ENCODE measurements at places on chromosomes 2 and 18.

- ATAC-seq, result no peak
Measured at GRCh38 chr2:7265286-7265685, 348.1 kb downstream of the RNF144A start.

DNA sequence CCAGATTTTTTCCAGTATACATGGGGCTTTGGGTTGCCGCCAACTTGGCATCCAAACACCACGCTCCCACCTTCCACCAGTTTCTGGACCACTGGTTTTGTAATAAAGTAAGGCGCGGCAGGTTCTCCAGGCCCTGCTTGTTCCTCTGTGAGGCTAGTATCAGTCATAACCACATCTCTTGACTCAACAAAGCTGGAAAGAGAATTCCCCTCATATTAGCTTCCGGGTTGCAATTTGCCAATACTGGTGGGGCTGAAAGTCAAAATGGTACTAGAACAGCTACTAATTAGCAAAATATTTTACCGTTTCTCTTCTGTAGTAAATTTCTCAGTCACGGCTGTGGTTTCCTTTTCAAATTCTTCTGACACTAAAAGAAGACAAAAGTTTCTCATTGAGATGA lies 25.0 kb downstream of the TTN start:
- no peak for ATAC-seq

DNA sequence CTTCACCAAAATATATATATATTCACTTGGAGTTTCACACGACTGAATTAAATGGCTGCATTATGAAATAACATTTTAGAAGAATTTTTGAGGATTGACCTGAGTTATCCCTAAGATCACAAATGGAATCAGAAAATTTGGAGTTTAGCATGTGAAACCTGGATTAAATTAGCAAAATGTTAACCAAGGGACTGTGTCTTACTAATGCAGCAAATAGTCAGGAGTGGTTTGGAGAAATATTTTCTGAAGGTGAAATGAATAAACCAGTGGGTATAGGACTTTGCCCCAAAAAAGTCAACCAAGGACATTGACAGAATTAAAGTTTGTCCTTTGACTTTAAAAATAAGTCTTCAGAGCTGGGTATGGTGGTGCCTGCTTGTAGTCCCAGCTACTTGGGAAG lies 111.2 kb downstream of the PRPF40A start:
- no peak for ATAC-seq

DNA sequence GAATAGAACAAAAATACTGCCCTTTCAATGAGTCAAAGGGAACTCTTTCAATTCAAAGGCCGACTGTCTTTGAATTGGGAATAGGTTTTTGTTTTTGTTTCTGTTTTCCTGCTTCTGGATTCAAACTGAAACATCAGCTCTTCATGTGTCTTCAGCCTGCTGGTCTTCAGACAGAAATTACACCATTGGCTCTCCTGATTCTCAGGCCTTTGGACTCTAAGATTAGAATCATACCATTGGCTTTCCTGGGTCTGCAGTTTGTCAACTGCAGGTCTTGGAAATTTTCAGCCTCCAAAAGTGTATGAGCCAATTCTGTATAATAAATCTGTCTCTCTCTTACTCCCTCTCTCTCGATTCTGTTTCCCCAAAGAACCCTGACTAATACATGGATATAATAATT lies 31.1 kb downstream of the CTLA4 start:
- no peak for ATAC-seq

DNA sequence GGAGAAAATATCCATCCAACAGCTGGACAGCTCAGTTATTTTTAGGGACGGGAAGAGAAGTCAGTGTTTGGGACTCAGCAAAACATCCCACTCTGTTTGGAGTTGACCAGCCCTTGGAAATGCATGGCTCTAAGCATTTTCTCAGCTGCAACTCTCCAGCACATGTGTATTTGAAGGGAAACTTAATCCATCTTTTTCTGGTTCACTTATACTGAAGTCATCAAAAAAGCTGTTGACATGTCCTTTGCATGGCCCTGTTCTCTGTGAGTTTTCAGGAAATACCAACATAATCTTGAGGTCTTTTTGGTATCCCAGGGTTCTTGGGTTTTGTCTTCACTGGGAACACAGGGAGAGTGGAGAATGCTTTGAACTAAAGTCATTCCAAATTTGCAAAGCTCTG lies 91.9 kb upstream of the CELF4 start:
- ATAC-seq, result no peak

DNA sequence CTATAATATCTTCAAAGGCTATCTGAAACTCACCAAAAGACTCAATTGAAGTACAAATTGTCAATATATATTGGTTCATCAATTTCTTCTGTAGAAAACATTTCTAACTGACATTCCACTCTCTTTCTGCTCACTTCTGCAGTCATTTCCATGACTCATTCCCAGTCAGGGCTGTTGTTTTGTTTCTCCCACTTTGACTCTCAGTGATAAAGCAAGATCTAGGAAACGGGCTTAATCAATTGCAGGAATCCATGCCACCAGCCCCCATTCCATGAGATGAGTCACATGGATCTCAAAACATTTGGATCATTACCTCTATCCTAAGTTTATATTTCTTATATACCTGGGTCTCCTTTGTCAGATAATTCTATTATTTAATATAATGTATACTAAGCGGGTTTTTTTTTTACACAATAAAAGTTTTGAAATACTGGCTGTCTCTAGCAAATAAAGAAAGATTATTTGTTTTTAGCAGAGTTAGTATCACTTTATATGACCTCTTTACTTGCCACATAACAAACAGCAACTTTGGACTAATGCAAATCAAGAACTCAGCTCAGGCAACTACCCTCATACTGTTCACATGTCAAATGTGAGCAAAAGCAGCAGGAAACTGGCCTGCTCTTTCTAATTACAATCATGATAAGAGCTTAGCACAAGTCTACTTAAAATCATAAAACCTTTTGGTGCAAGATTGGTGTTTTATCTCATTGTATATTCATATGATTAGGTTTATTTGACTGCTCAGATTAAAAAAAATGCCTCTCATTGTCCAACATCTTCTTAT lies 251.1 kb upstream of the PIK3C3 start:
- ATAC-seq, result no peak

Measured in stimulated activated memory B cell treated with anti-CD40 and anti-IgM and Interleukin-4, amounts not matched to agents 10 μg/mL and 1 μg/mL and 100 μg/mL, for 72 hours (primary cell).